ENCODE measurements at places on chromosomes 1 and 21. TPM values are rescaled to one million over a fixed set of nuclear protein-coding genes. Genes with fewer than 3 reads are reported as not detected.

AXDND1 gene
- total RNA-seq = 3.7 TPM

GRCh38 chr21:38769191-38769780, 36.4 kb upstream of the ETS2 start:
- peak overlapping the region; percentile 78 for H3K27ac ChIP-seq
- no peaks in the 10 kb centered on the region for H3K27me3 ChIP-seq
- no peaks in the 10 kb centered on the region for H3K36me3 ChIP-seq
- no peak overlapping the region for H3K4me3 ChIP-seq

- no peaks in the 10 kb centered on the region for H3K27me3 ChIP-seq
- H3K4me3 ChIP-seq = no peak overlapping the region
- H3K36me3 ChIP-seq = no peaks in the 10 kb centered on the region
- DNase-seq = no peak
- no peak overlapping the region for H3K27ac ChIP-seq
Measured at GRCh38 chr1:159250638-159251216, 46.1 kb downstream of the ACKR1 start.

GRCh38 chr1:101265684-101266083, 28.9 kb downstream of the S1PR1 start:
- no peak overlapping the region for H3K27ac ChIP-seq
- peaks cover 8% of the 10 kb centered on the region for H3K4me1 ChIP-seq
- no peak overlapping the region for H3K4me3 ChIP-seq
- no peak for DNase-seq
- H3K27me3 ChIP-seq = no peaks in the 10 kb centered on the region

GRCh38 chr1:14997646-14998276, 155.8 kb upstream of the TMEM51 start:
- no peak for DNase-seq
- H3K27ac ChIP-seq = no peak overlapping the region
- H3K4me3 ChIP-seq = no peak overlapping the region
- no peaks in the 10 kb centered on the region for H3K27me3 ChIP-seq
- no peaks in the 10 kb centered on the region for H3K4me1 ChIP-seq

DNA sequence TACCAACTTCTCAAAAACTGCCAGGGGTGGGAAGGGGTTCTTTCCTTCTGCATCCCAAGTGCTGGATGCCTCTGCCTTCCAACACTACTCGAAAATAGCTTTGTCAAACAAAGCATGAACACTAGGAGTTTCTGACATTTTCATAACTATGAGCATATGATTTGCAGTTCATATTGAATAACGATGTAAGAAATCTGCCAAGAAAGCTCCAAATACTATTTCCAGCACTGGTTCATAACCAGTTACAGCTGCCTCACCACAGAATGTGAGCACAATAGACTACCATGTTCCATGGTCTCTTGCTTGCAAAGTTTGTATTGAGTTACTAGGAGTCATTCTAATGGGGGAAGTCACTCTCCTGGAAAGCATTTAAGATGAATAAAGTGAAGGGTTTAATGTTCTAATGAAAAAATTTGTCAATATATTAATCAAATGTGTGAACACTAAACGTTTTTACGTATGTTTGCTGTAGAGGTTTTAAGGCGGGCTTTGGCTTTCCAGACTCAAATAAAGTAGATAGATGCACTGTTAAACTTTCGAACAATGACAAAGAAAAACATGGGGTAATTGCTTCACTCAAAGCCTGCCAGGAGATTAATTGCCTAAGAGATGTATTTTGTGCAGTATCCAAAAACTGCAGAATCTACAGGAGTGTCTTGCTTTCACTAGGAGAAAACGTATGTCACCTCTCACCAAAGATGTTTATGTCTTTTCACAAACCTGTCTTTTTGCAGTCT, 78.6 kb upstream of the UBE2U start:
- H3K4me3 ChIP-seq = no peak overlapping the region
- H3K36me3 ChIP-seq = no peaks in the 10 kb centered on the region
- no peak overlapping the region for H3K27ac ChIP-seq
- DNase-seq = no peak

- no peak for DNase-seq
- H3K4me1 ChIP-seq = peaks cover 9% of the 10 kb centered on the region
- H3K27me3 ChIP-seq = no peaks in the 10 kb centered on the region
- H3K4me3 ChIP-seq = no peak overlapping the region
Measured at GRCh38 chr1:229114315-229114714, 156.6 kb upstream of the RAB4A start.
